ELR (cell line): ENCODE measurements at places on chromosomes 12 and 14.

DNA sequence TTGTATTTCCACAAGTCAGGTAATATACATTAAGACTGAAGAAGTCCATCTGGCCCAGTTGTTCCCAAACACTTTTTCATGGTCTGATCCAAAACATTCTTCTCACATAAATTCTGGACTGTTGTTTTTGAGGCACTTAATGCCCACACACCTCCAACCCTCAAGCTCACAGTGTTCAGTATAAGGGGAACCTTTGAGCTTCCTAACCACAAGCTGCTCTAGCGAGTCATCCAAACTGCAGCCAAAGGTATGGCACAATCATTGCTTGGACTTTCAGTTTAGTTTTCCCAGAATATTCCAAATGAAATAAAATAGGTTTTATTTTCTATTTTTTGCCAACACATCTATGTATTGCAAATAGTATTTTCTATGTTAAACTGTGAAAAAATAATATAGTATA, 103.0 kb downstream of the PUS7L start:
- DNase-seq, result peak; percentile 45

DNA sequence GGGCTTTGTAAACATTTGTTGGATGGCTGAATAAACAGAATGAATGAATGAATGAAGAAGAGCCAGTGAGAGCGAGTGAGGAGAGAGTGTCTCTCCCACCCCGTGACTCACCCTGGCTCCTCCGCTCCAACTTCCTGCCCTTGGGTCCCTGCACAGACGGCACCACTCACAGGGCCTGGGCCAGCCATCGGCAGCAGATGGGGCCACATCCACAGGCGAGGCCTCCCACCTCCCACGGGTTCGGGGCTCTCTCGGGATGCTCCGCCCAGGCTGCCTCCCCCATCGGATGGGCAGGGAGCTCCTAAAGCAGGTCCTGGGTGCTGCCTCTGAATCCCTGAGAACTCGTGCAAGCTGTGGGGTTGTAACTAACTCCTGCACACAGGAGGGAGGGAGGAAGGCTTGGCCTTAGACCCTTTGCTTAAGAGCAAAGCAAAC, 41.3 kb downstream of the CCNK start:
- DNase-seq, result peak; percentile 87

- DNase-seq, result peak; percentile 67
These were observed 9.6 kb downstream of the FAIM2 start for GRCh38 chr12:49893753-49894750.

DNA sequence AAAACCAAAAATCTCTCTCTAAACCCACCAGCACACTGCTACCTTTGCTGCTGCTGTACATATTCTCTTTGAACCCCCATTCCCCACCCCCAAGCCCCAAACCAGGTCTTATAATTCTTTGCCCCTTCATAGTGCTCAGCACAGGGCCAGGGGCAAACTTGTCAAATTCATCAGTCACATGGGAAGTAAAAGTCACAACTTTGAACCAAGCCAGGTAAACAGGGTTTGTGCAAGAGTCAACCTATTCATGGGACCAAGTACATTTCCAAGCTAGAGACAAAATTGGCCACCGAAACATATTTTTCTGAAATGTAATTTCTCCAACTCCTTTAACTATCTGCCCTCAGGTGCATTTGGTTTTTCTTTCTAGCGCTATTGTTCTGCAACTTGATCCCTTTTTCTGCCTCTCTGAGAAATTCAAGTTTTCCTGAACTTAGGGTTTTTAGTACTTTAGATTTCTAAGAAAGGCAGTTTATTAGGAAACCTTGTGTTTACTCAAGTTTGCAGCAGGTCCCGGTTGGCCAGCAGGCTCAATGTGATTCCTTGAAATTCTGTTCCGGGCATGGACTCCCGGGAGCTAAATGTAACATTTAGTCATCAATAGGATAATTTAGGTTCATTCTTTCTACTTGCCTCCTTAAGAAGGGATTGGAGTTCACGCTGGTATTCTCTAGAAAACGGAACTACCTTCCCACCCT, 230.5 kb downstream of the EFCAB11 start:
- no peak for DNase-seq

DNA sequence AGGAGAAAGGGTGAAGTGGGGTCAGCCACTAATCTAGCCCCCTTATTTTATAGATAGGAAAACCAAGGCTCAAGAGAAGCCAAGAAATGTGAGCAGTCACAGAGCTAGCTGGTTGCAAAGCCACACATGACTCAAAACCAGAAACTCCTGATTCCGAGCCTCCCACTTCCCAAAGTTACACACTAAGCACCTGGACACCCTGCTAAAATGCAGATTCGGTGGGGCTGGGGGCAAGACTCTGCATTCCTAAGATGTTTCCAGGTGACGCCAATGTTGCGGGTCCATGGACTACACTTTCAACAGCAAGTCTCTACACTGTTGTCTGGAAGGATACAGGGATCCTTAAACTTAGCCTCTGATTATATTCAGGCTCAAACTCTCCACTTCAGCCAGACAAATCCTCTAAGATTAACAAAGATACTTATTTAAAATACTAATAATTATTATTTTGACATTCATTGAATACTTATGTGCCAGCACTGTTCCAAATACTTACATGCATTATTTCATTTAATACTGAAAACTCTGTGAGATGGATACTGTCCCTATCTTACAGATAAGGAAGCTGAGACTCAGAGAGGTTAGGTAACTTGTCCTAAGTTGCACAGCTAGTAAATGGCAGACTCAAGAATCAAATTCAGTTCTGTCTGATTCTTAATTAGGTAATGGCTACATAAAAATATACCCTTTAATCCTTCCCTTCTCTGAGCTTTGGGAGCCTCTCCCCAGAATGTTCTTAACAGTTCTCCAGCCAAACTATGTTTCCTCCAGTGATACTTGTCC, 81.4 kb downstream of the CRACR2A start:
- no peak for DNase-seq

DNA sequence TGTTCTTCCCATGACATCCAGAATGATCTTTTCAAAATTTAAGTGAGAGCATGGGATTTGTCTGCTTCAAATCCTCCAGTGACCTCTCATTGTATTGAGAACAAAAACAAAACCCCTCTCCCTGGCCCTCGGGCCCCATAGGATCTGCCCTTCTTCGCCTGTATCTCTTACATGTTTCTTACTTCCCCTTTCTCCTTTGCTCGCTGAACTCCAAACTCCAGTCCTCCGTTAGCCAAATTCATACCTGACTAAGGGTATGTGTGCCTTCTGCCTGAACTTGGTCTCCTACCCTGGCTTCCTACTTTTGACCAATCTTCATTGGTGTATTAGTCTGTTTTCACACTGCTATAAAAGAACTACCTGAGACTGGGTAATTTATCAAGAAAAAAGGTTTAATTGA, 13.2 kb upstream of the TSPAN11 start:
- no peak for DNase-seq

GRCh38 chr12:57027805-57028153, 11.4 kb upstream of the TAC3 start:
- no peak for DNase-seq

- DNase-seq, result no peak
These were observed 26.2 kb upstream of the TRIM9 start for GRCh38 chr14:51121096-51121495.

GRCh38 chr12:121697093-121697698, 15.4 kb upstream of the TMEM120B start:
- peak; percentile 75 for DNase-seq

- peak; percentile 95 for DNase-seq
These were observed 121.2 kb upstream of the LRIG3 start for GRCh38 chr12:59041241-59042121.

DNA sequence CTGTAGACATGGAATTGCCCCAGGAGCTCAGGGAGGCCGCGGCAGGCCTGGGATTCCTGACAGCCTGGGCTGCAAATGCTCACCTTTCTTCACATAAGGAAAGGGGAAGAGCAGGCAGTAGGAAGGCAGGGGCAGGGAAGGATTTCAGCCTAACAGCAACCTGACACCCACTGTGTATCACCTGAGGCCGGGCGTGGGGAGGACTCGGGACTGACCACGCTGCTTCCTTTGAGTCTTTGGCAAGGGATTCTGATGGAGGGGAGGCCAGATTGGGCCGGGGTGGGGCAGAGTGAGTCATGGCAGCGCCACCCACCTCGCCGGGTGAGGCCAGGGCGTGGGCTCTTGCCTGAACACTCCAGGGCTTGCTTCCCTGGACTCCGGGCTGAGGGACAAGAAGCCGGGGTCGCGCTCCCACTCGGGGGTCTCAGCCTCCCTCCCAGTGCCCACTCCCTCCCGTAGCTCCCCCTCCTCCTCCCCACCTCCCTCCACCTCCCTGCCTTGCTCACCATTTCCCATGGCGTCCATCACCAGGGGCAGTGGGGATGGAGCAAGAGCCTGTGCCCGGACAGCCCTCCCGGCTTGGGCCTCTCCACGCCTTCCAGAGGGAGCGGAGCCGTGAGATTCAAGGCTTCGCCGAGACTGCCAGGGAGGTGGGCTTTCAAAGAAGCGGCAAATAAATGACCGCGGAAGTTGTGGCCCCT, 247.9 kb upstream of the RTL1 start:
- no peak for DNase-seq

GRCh38 chr12:90102957-90103652, 394.5 kb upstream of the ATP2B1 start:
- peak; percentile 71 for DNase-seq

DNA sequence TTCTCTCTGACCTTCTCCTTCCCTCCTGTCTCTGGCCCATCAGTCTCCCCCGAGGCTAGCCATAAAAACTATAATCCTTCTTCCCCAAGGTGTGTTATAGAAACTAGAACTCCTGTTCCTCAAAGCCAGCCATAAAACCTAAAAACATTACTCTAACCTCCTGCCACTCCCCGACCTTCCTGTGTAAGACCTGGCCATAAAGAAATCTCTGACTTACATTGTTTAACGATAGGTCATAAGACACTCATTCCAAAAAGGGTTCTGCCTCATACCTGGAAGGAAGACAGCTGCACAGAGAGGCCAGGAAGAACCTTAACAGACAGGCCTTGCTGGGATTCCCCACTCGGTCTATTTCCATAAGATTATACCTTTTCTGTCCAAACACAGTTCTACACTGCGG, 70.9 kb upstream of the EEA1 start:
- DNase-seq, result no peak

- no peak for DNase-seq
These were observed 12.5 kb downstream of the HSD17B6 start for GRCh38 chr12:56775638-56776037.

GRCh38 chr14:68492381-68493151, 300.3 kb downstream of the ZFP36L1 start:
- no peak for DNase-seq
